Smooth muscle cell of the pulmonary artery (primary cell): ENCODE measurements at places on chromosomes 6 and 20. TPM values are rescaled to one million over a fixed set of nuclear protein-coding genes. Genes with fewer than 3 reads are reported as not detected.

SLA2 gene
- total RNA-seq = 0.03 TPM in 1 of 2 replicates, not detected in the other

EPPIN gene
- total RNA-seq = 0.39 TPM in 1 of 2 replicates, not detected in the other

RAB22A gene
- 20.2 and 21.4 TPM in 2 replicates for total RNA-seq

CLPSL1 gene
- total RNA-seq = not detected in 2 replicates
